Pulmonary artery endothelial cell (primary cell): ENCODE measurements at places on chromosomes 3 and 15.

DNA sequence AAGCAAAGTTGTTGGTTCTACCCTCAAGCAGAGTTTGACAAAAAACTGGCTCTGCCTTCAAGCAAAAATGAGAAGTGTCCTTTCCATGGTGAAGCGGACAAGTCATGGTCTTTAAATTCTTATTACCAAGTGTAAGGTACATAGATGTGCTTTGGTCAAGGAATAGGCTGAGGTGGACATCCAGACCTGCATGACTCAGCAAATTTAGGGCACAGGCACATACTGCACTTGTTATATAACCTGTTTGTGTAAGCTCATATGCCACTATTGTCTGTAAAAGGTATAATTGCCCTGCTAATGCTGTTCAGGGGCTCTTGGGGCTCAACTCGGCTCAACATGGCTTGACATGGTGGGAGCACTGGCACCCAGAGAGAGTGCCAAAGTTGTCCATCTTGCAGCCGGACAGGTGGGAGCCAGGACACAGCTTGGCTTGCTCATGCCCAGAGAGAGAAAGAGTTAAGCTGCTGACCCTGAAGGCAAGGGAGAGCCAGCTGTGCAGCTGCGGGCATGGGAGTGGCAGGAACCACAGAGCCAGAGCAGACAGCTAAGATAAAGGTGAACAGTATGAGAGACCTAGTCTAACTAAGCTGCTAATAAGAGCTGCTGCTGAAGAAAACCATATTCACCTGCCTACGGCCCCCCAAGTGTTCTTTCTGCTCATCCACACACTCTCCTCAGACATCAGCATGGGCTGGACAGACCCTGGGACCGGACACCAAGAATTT lies 17.7 kb downstream of the MCCC1 start:
- DNase-seq = no peak

DNA sequence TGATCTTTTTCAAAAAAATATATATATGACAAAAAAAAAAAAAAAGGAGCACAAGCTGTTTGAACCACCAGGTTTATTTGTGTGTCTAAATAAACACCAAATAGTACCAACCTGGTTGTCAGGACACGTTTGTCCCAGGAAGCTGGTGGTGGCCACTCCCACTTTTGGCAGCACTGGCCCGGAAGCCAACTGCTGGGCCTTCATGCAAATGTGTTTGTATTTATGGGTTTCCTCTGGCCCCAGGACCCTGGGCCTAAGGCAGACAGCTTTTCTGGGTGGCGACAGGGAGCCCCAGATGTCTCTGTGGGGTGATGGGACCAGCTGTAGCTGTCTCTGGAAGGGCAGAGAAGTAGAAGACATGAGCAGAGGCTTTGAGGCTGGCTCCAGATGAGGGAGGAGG lies 31.6 kb downstream of the PRKCD start:
- no peak for DNase-seq

DNA sequence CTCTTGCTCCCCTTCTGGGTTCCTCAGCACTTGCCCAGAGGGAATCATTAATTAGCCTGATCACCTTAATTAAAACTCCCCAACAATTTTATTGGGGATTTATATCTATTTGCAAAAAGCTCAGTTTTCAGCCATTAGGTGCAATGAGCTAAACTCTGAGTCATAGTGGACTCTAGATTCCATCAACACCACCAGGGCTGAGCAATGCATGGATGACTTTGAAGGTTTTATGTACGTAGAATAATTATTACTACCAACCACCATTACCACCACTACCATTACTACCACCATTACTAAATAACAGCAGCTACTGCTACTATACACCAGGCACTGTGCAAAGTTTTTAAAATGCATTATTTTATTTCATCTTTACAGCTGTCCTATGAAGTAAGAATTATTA lies 81.2 kb downstream of the ZNF621 start:
- DNase-seq = no peak

GRCh38 chr3:9779721-9780457 lies 10.1 kb upstream of the CAMK1 start:
- no peak for DNase-seq

DNA sequence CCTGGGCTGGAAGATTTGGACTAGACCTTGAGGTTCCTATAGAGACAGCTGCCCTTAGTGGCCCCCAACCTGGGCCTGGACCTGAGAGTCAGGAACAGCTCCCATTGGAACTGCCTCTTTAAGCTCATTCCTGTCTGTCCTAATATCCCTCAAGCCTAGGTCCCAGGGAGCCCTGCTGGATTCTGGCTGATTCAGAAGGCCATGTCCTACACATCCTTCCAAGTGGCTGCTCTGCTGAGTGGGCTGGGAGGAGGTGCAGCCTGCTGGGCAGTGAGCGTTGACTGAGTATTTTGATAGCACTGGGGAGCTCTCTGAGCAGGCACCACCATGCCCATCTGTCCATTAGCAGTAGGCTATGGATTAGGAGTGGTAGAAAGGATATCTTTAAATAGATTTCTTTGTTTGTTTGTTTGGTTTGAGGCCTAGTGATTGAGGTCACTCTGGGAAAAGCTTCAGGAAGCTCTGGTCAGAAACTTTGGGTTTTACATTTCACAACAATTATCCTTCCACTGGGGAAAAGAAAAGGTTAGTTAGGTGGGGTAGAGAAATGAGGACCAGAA lies 54.6 kb upstream of the ATOSA start:
- DNase-seq = no peak

DNA sequence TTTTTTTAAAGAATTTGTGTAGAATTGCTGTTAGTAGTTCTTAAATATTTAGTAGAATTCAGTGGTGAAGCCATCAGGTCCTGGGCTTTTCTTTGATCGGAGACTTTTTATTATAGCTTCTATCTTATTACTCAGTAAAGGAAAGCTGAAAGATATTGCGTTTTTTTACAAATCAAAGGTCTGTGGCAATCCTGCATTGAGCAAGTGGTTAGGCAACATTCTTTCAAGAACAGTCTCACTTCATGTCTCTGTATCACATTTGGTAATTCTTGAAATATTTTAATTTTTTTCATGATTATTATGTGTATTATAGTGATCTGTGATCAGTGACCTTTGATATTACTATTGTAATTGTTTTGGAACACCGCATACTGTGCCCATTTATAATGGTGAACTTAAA lies 140.8 kb downstream of the UNC13C start:
- no peak for DNase-seq

GRCh38 chr3:132285620-132285945 lies 31.6 kb upstream of the ACP3 start:
- no peak for DNase-seq

DNA sequence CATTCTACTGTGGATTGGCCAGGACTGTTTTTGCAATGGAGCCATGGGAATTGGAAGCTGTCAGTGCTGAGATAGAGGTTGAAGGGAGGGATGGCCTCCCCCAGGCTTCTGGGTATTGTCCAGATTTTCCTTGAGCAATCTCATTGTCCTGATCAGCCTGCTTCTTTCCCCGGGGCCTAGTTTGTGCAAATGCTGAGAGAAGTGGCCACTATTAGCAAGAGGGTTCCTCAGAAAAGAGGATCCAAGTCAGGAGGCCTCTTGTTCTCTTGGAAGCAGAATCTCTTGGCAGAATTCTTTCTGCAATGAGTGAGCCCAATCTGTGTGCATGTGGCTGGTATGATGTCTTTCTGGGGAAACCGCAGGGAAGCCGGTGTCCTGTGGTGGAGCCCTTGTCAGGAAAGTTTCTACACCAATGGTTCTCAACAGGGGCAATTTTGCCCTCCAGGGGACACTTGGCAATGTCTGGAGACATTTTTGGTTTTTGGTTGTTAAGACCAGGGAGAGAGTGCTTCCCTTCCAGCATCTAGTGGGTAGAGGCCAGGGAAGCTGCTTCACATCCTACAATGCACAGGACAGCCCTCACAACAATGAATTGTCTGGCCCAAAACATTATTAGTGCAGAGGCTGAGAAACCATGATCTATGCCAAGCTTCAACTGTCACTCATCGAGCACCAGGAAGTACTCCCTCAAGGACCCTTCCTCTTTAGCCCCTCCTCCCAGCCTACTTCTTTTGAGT lies 2.0 kb downstream of the LIPC start:
- no peak for DNase-seq

GRCh38 chr15:45174069-45174468 lies 13.7 kb downstream of the SHF start:
- no peak for DNase-seq

GRCh38 chr15:92586966-92587365 lies 68.6 kb downstream of the FAM174B start:
- DNase-seq = no peak

DNA sequence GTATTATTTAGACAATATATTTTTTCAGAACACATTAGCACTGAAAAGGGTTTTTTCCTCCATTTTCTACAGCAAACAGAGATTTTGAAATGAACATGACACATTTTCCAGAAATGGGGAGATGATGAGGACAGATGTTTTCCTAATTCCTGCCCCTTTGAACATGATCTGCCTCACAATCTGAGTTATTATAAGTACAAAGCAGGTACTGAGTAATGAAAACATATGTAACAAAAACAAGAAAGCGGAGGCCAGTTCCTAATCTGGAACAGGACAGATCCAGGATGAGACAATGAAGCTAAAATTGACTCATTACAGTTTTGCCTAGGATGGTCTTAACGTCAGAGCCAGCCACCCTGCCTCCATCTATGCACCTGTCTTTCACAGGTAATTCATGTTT lies 642.8 kb upstream of the NR2F2 start:
- no peak for DNase-seq

DNA sequence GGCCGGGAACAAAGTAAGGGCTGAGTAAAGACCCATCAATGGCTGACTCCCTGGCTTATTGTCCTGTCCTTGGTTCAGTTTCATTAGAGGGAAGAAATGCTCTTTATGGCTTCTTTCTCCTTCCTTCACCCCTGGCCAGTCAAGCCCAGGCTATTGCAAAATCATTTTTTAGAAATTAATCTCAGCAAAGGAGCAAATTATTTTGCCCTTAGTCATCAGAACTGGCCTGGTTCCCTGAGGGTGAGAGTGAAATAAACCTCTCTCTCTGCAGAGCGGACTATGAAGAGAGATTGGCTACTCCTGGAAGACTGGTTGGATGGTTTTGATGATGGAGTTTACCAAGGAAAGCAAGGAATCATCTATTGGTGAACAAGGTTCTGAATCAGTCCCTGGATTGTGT lies 52.7 kb upstream of the OXTR start:
- no peak for DNase-seq

DNA sequence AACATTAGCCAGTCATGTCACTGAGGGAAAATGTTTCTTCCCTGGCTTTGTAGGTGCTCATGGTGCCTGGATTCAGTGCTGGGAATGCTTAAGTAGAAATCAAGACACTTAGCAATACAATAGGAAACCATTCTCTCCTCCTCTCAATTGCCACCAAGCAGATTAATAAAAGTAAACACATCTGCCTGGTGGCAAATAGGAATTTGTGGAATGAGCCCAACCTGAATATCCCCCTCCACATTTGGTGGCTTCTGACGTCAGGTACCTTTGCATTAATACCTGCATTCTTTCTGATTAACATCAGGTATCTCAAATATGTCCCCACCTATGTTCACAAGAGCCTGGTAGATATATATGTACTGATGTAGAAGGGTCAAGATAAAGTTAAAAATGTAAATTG lies 42.7 kb downstream of the PPP2R3A start:
- DNase-seq = no peak

GRCh38 chr3:182631183-182632076 lies 161.9 kb upstream of the ATP11B start:
- DNase-seq = no peak

DNA sequence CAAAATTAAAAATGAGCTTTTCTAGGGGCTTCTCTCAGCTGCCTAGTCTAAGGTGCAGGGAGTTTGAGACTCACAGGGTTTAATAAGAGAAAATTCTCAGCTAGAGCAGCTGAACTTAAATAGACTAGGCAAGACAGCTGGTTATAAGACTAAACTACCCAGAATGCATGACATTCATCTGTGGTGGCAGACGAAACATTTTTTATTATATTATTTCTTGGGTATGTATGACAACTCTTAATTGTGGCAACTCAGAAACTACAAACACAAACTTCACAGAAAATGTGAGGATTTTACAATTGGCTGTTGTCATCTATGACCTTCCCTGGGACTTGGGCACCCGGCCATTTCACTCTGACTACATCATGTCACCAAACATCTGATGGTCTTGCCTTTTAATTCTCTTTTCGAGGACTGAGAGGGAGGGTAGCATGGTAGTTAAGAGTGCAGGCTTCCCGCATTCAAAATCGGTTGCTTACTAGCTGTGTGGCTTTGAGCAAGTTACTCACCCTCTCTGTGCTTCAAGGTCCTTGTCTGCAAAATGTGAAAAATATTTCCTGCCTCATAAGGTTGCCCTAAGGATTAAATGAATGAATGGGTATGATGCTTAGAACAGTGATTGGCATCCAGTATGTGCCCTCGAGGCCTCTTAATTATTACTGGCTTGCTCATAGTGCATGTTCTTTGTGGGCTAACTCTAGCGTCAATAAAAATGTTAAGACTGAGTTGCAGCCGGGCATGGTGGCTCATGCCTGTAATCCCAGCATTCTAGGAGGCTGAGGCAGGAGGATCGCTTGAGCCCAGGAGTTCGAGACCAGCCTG lies 984 bp downstream of the CCR5 start:
- DNase-seq = no peak

DNA sequence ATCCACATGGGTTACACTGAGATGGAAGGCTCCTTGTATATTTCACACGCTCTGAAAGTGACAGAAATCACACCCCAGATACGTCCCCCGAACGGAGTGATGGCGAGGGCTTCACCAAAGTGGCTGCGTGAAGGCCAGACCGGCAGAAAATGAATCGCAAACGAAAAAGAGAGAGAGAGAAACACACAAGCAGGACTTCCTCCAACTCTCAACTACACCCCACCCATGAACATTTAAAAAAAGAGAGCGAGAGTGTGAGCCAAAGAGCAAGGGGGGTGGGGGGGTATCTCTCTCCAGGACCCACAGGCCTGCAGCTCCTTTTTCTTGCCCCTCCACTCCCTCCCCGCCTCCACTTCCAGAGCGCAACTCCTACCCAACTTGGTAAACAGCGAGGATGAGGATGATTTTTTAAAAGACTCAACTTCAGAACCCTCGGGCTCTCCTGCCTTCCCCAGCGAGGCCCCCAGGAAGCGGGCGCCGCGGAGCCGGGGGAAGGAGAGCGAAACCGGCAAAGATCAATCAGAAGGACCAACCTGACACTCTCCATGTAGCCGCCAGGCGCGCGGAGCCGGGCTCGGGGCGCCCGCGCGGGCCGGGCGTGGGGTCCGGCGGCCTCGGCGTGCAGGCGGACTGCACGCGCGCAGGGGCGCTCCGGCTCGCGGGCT lies 519.1 kb downstream of the FOXP1 start:
- DNase-seq = no peak

GRCh38 chr3:10389339-10389738 lies 68.4 kb upstream of the SEC13 start:
- no peak for DNase-seq

DNA sequence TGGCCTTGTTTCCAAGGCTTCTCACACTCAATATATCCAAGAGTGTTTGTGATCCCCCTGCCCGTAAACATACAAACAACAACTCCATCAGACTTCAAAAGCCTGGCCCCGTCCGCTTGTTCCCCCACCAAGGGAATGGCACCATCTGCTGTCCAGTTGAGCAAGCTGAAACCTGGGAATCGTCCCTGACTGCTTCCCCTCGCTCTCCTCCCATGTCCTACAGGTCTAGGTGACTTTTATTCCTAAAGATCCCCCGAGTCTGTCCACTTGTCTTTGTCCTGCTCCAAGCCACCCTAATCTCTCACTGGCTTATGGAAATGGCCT lies 27.9 kb upstream of the FAM174B start:
- DNase-seq = no peak

GRCh38 chr3:186938716-186939115 lies 8.4 kb downstream of the ST6GAL1 start:
- DNase-seq = no peak
